ENCODE measurements at places on chromosomes 7 and 10. TPM values are rescaled to one million over a fixed set of nuclear protein-coding genes. Genes with fewer than 3 reads are reported as not detected.

Gene TES
- total RNA-seq = 143 TPM

Gene ZNF487
- 3.9 TPM for total RNA-seq

Gene OR2A42
- total RNA-seq = not detected

Gene AFAP1L2
- 2.1 TPM for total RNA-seq

Gene TAS2R3
- 0.18 TPM for total RNA-seq

Gene CHST15
- 0.13 TPM for total RNA-seq

Gene NRP1
- total RNA-seq = 85.9 TPM

Gene NKX2-3
- total RNA-seq = not detected

Gene MPP7
- total RNA-seq = 1.6 TPM

Gene SSMEM1
- not detected for total RNA-seq

Gene ARHGAP22
- total RNA-seq = 0.53 TPM

Gene FBXW4
- total RNA-seq = 14.2 TPM

Gene CFTR
- 0.06 TPM for total RNA-seq

Gene MSMB
- not detected for total RNA-seq

Gene CFAP69
- 0.21 TPM for total RNA-seq

Gene KIAA1217
- total RNA-seq = 1.1 TPM

Gene TFR2
- not detected for total RNA-seq

Gene SRRM3
- 0.24 TPM for total RNA-seq

Gene EFCAB10
- not detected for total RNA-seq

Gene MET
- 8.3 TPM for total RNA-seq

Gene MMS19
- 71.3 TPM for total RNA-seq

Gene CD36
- total RNA-seq = not detected

Gene IPMK
- 5.8 TPM for total RNA-seq
